ENCODE measurements at places on chromosomes 5 and 9.

- DNase-seq, result no peak
Measured at GRCh38 chr5:151886546-151887275, 37.9 kb downstream of the GLRA1 start.

DNA sequence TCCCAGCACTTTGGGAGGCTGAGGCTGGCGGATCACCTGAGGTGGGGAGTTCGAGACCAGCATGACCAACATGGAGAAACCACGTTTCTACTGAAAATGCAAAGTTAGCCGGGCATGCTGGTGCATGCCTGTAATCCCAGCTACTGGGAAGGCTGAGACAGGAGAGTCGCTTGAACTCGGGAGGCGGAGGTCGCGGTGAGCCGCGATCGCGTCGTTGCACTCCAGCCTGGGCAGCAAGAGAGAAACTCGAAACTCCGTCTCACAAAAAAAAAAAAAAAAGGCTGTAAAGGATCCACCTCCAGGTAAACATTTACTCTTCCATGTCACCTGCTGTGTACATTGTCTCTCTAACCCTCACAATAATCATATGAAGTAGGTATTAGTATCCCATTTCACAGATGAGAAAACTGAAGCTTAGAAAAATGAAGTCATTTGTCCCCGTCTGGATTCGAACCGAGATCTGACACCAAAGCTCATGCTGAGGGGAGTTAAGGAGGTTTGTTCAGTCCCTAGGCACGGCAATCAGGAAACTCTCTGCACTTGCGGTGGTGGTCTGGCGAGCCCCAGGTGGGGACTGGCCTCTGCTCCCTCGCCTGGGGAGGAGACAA is 494 bp upstream of the DOCK2 start:
- no peak for DNase-seq

GRCh38 chr5:138947780-138948179 is 72.6 kb upstream of the LRRTM2 start:
- DNase-seq, result no peak

GRCh38 chr9:35781066-35781465 is 10.3 kb upstream of the NPR2 start:
- no peak for DNase-seq

DNA sequence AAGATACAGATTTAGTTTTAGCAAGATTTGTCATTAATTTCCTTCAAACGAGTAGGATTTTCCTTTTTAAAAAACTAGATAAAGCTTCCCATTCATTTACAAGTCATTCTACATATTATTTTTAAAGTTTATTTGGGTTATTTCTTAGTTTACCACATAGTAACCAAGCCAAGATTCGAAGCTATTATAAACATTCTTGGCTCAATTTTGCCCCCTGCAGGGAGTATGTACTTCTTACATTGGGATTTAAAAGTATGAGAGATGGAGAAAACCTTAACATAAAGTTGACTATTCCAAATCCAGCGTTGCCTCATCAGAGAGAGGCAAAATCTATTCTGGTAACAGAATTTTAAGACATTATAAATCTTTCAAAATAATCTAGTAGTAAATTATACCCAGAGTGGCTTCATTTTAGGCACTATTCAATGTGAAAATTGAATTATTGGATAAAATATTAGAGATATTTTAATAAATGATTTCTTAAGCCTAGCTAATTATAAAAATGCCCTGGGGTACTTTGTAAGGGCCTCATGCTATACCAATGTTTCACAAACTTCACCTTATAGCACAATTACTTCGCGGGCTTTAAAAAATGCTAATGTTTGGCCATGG is 39.1 kb downstream of the FBN2 start:
- no peak for DNase-seq

- no peak for DNase-seq
Measured at GRCh38 chr5:71834601-71835000, 115.5 kb downstream of the CARTPT start.

- no peak for DNase-seq
Measured at GRCh38 chr5:30605693-30606268, 587.7 kb upstream of the CDH6 start.

- DNase-seq, result no peak
Measured at GRCh38 chr9:15136646-15137045, 170.4 kb downstream of the TTC39B start.

DNA sequence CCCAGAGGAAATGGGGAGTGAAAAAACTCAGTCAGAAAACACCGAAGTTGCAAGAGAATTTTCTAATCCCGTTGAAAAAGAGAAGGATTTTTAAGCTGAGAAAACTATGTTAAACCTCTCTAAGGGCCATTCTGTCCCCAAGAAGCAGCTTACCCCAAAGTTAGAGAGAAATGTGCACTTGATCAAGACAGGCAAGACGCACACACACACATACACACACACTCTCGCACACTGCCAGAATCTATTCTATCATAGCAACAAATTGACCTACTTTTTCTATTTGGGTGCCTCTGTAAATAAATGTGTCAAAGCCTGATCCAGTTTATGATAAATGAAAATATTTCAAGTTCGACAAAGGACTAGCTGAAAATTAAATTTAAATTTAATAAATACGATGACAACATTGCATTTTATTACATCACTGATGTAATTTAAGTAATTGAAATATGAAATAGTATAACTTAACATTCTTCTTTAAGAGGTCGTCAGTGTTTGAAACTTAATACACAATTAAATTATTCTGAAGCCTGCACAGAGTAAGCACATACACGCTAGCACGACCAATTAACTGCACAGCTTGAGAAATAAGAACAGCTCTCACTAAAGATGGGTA is 5.9 kb downstream of the NFIL3 start:
- no peak for DNase-seq

DNA sequence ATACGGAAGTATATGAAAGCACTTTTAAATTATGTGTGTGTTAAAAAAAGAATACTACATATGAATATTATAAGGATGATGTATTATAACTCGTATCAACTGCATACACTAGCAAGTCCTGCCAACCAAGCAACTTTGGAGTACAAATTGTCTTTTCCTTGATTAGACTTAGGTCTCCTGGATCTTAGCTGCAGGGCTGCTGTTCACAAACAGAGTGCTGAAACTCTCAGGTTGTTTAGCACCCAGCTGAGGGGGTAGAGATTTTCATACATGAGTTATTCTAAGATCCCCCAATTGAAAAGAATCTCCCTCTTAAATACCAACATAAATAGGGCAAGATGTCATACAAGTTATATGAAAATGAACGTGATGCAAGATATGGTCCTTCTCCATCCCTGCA is 149.8 kb upstream of the TNC start:
- DNase-seq, result no peak

- DNase-seq, result no peak
Measured at GRCh38 chr5:14246350-14247053, 103.4 kb downstream of the TRIO start.

- no peak for DNase-seq
Measured at GRCh38 chr5:14816999-14817761, 54.4 kb downstream of the ANKH start.

- no peak for DNase-seq
Measured at GRCh38 chr9:18489861-18490260, 15.9 kb downstream of the ADAMTSL1 start.

DNA sequence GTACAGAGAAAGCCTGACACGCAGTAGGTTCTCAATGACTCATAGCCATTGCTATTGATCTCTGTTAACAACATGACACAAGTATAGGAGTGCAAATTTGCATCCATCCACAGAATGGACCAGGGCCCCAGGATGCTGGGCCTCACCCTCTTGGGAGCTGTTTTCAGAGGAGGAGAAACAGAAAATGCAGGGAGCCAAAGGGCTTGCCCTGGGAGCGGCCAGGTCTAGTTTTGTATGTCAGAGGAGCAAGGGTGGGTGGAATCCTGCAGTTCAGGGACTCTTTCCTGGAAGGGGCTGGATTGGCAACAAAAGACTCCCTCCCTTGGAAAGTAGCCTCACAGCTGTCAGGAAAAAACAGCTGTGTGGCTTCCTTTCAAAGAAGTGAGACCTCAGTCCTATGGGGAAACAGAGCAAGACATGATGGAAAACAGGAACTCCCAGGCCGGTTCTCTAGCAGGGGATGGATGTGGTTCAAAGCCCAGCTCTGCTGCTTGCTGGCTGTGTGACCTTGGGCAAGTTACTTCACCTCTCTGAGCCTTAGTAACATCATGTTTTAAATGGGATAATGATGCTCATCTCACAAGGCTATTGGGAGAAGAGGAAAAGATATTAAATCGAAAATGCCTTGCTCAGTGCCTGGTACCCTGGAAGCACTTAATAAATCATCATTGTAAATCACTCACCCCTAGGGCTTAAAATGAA is 50.5 kb upstream of the SH3PXD2B start:
- no peak for DNase-seq

- no peak for DNase-seq
Measured at GRCh38 chr9:27540502-27540901, 10.9 kb upstream of the MOB3B start.

DNA sequence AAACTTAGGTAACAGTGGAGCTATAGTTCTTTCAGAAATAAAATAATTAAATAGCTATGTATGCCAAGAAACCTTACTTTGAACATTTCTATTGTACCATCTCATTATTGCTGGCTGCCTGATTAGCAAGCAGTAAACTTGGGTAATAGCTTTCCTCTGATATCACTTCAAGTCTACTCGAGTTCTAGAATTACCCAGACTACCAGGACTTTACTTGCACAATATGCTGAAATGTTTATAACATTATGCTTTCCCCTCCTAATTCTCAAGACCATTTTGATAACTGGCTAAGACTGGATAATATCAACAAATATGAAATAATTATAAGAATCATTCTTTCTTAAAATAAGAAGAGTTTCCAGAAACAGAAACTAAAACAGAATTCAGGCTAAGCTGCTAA is 512.6 kb downstream of the RAB3C start:
- DNase-seq, result no peak

GRCh38 chr5:54669285-54669684 is 151.7 kb downstream of the SNX18 start:
- no peak for DNase-seq

DNA sequence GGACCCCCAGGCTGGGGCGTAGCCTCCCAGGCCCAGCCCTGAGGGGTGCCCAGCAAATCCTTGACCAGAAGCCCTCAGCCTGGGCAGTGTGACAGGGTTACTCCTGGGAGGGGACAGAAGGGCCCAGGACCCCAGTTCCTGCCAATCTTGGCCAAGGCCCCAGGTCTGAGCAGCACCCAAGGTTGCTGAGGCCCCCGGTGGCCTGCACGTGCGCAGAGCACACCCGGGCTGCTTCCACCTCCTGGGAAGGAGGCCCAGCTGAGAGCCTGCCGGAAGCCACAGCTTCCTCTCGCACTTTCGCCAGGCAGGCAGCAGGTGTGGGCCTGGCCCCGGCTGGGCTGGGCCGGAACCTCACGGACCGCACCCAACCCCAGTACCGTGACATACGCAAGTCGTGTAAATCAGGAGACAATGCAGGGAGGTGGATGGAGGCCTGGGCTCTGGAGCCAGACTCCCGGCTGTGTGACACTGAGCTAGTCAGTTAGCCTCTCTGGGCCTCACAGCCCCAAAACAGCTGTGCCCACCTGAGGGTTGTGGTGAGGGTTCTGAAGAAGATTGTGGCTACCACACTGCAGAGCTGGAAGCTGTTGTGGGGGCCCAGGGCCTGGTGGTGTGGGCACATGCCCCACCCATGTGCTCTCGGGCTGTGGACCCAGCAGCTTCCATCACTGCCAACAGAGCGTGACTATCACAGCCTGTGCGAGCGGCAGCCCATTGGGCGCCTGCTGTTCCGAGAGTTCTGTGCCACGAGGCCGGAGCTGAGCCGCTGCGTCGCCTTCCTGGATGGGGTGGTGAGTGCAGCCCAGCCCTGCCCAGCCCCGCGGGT is 5.1 kb downstream of the GRK6 start:
- peak; percentile 58 for DNase-seq

DNA sequence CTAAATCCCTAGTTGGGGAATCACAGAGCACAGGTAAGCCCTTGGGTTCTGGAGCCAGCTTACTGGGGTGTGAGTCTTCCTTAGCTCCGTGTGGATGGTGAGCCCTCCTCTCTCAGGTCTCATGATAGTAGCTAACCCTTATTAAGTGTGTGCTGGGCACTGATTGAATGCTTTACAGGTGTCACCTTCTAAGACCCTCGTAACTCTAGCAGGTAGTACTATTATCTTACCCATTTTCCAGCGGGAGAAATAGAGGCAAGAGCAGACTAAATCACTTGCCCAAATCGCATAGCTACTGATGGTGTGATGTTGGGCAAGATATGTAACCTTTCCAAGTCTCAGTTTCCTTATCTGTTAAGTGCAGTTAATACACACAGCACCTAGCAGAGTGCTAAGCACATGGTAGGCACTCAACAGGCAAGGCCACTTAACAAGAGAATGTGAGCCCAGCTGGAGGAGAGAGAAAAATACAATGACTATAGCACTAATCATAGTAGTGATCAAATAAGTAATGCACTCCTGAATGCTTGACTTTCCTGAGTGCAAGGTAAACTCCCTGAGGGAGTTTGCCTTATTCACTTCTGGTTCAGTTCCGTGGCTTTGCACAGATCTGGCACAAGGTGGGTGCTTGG is at the start of gene DCANP1:
Gene DCANP1, minus strand, starts transcription at position 51 of the 632 bp plus-strand sequence. CDS start 240 bp downstream, outside the sequence.
- no peak for DNase-seq

DNA sequence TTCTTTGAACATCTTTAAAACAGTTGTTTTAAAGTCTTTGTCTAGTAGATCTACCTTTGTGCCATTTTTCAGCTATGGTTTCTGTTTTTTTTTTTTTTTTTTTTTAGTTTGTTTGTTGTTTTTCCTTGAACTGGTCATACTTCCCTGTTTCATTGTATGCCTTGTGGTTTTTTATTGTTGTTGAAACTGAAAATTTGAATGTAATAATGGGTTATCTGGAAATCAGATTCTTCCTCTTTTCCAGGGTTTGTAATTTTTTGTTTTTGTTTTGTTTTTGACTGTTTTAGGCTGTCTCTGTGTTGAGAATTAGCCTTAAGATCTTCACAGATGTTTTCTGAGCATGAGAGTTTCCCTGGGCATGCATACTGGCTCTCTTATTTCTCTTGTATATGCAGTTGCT is 269.6 kb upstream of the DAP start:
- no peak for DNase-seq

GRCh38 chr5:81125959-81126358 is 107.2 kb upstream of the CKMT2 start:
- no peak for DNase-seq

GRCh38 chr5:148403344-148403743 is 19.6 kb downstream of the FBXO38 start:
- no peak for DNase-seq

DNA sequence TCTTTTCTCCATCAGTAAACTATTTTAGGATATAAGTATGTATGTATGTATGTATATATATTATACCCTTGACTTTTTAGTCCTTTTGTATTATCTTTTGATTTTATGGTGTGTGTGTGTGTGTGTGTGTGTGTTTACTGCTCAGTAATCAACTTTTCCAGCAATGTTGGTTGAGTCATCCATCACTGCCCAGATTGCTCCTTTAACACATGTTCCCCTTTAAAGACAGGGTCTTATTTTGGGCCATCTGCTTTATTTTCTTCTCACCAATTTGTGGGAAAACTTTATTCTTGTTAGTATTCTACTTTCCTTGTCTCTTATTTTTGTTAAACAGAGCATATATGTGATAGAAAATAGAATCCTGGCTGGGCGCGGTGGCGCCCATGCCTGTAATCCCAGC is 28.1 kb downstream of the ANKRD33B start:
- no peak for DNase-seq

Measured in activated naive CD4-positive, alpha-beta T cell treated with anti-CD3 and anti-CD28 coated beads, Interleukin-2, amount 50 U/mL, for 16 hours (primary cell).